ENCODE measurements at places on chromosomes 13 and 19.

GRCh38 chr13:71838842-71839241 is 28.2 kb downstream of the DACH1 start:
- DNase-seq = no peak

- peak; percentile 13 for DNase-seq
These were observed 5.5 kb upstream of the AKAP11 start for GRCh38 chr13:42266473-42266872.

DNA sequence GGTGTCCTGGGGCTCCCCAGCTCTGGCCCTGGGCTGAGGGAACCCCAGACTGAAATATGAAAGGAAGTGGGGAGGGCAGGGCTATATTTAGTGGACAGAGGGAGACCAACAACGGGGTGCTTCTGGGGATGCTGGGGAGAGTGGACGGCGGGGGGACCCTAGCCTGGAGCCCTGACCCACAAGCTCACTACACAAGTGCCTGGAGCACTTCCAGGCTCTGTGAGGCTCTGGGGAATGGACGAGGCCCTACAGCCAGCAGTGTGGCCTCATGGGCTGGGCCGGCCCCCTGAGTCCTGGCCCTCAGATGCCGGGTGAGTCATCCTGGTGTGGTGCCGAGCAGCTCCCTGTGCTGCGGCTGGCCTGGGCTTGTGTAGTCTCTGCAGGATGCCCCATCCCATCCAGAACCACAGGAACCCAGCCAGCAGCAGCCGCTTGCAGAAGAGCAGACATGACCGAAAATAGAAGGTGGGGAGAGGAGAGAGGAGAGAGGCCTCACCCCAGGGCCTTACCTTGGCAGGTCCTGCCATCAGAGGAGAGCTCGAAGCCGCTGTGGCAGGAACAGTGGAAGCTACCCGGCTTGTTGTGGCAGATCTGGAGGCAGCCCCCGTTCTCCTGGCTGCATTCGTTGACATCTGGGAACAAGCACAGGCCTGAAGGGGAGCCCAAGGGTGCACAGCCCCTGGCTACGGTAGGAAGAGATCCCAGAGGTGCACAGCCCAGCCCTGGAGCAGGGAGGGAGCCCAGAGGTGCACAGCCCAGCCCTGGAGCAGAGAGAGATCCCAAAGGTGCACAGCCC is 26.1 kb downstream of the GAS6 start:
- DNase-seq = peak; percentile 96

- DNase-seq = no peak
These were observed 1.9 kb downstream of the LDLR start for GRCh38 chr19:11090997-11091702.

DNA sequence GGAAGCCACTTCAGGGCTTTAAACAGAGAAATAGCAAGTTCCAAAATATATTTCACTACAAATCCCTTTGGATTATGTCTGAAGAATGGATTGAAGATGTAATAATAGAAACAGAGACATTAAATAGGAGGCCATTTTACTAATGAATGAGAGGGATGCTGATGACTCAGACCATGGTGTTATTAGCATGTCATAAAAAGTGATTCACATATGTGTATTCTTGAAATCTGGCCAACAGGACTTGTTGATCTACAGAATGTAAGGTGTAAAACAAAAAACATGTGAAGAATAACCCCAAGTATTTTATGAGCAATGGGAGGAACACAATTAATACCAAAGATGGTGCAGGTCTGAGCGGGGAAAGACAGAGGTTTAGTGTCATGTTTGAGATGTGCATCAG is 873.7 kb downstream of the SLITRK5 start:
- DNase-seq = no peak

- DNase-seq = no peak
These were observed 10.3 kb upstream of the STRN4 start for GRCh38 chr19:46756544-46756888.

- no peak for DNase-seq
These were observed 16.0 kb downstream of the ZNF227 start for GRCh38 chr19:44228318-44228717.

- DNase-seq = no peak
These were observed 616 bp downstream of the PINLYP start for GRCh38 chr19:43575955-43576878.

DNA sequence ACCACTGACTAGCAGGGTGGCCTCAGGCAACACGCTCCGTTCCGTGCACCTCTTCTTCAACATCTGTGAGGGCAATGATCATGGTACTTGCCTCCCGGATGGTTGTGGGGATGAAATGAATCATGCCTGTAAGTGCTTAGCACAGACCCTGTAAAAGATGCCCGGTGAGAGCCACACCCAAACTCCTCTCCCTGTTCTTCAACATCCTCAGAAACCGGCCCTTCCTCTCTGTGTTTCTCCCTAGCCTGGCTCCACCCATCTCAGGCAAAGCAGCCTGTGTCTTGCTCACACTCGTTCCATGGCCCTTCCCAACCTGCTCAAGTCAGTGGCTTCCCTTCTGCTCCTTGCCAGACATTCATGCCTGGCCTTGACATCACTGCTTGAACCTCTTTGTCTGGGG is 5.8 kb upstream of the DMKN start:
- peak; percentile 56 for DNase-seq

DNA sequence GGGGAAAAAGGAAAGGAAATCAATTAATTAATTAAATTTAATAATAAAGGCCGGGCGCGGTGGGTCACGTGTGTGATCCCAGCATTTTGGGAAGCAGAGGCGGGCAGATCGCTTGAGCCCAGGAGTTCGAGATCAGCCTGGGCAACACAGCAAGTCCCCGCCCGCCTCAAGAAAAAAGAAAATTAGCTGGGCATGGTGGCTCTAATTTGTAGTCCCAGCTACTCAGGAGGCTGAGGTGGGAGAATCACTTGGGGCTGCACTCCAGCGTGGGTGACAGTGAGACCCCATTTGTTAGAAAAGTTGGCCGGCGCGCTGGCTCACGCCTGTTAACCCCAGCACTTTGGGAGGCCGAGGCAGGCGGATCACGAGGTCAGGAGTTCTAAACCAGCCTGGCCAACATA is 733 bp upstream of the CD320 start:
- DNase-seq = no peak

- DNase-seq = no peak
These were observed 1.1 kb downstream of the ZNF836 start for GRCh38 chr19:52170304-52170703.

- DNase-seq = no peak
These were observed 87.7 kb downstream of the LHFPL6 start for GRCh38 chr13:39515224-39515714.

GRCh38 chr19:43534305-43534815 is 1.4 kb downstream of the ZNF575 start:
- no peak for DNase-seq

DNA sequence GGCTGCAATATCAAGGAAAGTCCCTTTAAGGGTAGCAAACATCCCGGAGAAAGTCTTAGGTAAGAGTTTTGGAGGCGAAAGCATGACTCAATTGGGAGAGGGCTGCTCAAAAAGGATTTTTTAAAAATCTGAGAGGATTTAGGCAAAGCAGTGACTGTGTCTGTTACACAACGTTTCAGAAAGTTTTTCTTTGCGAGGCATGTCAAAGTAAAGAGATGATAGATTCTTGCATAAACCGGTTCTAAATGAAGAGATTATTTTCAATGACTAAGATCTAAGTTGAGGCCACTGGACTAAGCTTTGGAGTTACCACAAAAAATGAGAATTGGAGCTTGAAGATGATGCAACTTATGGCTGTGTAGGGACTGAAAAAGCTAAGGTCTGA is 43.7 kb upstream of the ENOX1 start:
- DNase-seq = peak; percentile 69

- no peak for DNase-seq
These were observed 14.6 kb upstream of the ZNF491 start for GRCh38 chr19:11783767-11784166.

- DNase-seq = no peak
These were observed 40.5 kb downstream of the DZIP1 start for GRCh38 chr13:95603887-95604555.

DNA sequence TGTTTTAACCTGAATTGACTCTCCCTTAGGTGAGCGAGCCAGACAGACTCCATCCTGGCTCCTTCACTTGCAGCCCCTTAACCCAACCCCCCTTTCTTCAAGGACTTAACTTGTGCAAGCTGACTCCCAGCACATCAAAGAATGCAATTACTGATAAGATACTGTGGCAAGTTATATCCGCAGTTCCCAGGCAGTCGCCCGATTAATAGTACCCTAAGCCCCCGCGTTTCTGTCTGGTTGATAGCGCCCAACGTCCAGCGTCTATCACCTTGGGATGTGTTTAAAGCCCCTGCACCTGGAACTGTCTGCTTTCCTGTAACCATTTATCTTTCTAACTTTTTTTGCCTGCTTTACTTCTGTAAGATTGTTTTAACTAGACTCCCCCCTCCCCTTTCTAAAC is 6.2 kb downstream of the HSD17B14 start:
- no peak for DNase-seq

- peak; percentile 70 for DNase-seq
These were observed 4.3 kb upstream of the RLN3 start for GRCh38 chr19:14023404-14024235.

- DNase-seq = no peak
These were observed 2.6 kb downstream of the VSIG10L start for GRCh38 chr19:51339313-51339686.

DNA sequence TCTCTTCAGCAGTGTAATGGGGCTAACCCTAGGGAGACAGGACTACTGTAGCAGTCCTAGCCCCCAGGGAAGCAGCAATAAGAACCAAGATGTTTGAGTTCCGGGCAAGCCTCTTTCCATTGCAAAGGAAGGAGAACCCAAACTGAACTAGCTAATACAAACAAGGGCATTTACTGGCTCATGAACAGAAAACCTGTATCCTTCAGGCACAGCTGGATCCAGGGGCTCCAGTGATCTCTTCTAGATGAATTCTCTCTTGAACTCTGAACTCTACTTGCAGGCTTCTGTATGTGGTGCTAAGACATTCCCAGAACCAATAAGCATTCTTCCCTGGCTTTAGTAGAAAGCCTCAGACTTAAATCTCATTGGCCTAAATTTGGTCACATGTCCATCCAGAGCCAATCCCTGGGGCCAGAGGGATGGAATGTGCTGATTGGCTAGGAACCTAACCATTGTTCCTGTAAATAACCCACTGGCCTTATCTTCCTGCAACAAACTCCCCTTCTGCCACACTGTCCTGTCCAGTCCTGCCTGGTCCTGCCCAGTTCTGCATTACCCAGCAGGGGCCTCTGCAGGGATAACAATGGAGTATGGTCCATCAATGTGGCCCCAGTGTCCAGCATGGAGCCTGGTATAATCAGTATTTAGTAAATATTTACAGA is 3.9 kb upstream of the PODNL1 start:
- no peak for DNase-seq

GRCh38 chr19:12784871-12785430 is 6.3 kb upstream of the JUNB start:
- no peak for DNase-seq

DNA sequence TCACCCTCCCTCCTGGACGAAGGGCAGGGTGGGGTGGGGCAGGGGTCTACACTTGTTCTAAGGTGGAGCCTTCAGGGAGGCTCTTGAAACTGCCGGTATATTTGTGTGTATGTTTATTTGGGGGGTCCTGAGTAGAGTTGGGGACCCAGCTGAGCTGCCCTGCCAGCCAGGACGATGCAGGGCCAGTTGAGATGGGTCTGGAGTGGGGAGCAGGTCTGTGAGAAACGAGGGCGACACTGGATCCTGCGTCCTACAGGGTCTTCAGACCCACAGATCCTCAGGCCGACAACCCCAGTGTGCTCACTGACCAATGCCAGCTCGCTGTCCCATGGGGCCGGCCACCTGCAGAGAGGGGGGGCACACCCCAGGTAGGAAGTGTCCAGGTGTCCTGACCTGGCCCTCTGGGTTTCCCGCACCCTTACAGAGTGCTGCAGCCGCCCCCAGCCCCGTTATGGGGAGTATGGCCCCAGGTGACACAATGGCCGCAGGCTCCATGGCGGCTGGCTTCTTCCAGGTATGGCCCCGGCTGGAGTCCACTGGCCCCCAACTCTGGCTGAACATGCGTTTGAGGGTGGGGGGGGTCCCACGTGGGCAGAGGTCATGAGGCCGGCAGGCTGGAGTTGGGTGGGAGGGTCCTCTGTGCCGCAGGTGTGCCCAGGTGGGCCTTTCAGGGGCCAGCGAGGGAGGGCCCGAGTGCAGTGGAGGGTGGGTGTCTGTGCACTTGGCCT is 7.4 kb downstream of the ISYNA1 start:
- no peak for DNase-seq

GRCh38 chr13:107035778-107036177 is 467.8 kb upstream of the ARGLU1 start:
- peak; percentile 65 for DNase-seq

GRCh38 chr19:46818812-46819211 is 30.4 kb upstream of the SLC1A5 start:
- peak; percentile 10 for DNase-seq

GRCh38 chr19:49894011-49894664 is 2.5 kb downstream of the IL4I1 start:
- DNase-seq = no peak

DNA sequence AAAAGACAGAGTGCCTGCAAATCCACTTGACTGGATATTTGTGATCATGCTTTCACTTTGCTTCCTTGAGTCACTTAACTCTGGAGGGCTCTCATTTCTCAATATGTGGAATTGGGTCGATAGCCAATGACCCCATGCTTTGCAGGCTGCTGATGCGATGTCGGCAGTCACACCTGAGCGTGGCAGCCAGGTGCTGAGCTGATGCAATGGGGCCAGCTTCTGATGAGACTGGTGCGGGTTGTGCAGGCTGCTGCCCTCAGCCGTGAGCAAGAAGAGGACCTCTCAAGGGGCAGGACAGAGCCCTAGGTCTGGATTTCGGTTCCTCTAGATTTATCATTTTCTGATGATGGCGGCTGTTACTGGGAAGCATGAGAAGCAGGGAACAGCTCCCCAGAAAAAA is 334.1 kb downstream of the TEX29 start:
- no peak for DNase-seq

DNA sequence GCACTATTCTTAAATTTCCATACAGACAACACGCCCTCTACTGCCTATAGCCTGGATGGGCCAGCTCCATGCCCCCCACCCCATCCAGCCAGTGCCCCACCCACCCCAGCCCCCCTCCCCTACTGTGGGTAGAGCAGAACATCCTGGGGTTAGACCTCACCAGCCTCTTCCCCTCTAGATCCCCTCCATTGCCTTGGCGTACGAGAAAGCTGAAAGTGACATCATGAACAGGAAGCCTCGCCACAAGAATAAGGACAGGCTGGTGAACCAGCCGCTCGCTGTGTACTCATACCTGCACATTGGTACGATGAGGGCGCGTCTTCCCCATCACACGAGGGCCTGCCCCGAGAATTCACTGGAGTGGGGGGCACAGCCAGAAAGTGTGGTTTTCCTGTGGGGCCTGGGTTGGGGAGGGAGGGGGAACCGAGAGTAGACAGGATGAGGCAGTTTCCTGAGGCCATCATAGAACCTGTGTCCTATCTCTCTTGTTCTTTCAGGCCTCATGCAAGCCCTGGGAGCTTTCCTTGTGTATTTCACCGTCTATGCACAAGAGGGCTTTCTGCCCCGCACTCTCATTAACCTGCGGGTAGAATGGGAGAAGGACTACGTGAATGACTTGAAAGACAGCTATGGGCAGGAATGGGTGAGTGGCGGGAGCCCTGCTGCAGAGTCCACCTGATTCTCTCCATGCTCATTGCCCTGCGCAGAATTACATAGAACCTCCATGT is 29.1 kb downstream of the ATP12A start:
- no peak for DNase-seq

GRCh38 chr13:75324413-75324940 is 157.5 kb downstream of the TBC1D4 start:
- no peak for DNase-seq

GRCh38 chr13:23279321-23279720 is 98.5 kb downstream of the SGCG start:
- no peak for DNase-seq

- peak; percentile 89 for DNase-seq
These were observed 6.5 kb downstream of the ARHGEF18 start for GRCh38 chr19:7355151-7355820.

GRCh38 chr13:31159306-31159705 is 2.4 kb downstream of the HSPH1 start:
- no peak for DNase-seq

Measured in AG20443 (cell line).